NCI-H1694 treated with DMSO at 0.1 percent for 48 hours (cell line): ENCODE measurements at places on chromosomes 13 and 19.

DNA sequence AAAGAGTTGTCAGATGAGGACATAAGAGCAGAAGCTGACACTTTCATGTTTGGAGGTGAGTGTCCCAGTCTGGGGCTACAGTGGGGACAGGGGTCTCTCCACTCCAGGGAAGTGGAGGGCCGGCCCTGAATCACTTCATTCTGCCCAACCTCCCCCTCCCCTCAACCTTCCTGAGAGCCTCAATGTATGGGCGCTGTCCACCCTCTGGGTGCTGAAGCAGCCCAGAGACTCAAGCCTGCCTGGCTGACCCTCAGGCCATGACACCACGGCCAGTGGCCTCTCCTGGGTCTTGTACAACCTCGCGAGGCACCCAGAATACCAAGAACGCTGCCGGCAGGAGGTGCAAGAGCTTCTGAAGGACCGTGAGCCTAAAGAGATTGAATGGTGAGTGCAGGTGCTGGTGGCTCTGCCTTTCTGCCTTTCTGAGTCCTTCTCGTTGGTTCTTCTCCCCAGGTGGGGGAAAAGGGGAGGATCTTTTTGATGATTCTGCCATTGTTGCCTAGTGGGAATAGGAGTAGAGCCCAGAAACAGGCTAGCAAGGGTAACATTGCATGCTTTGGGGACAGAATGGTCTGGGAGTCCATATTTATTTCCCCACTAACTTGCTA lies 8.8 kb downstream of the CYP4F8 start:
- no peak for DNase-seq

DNA sequence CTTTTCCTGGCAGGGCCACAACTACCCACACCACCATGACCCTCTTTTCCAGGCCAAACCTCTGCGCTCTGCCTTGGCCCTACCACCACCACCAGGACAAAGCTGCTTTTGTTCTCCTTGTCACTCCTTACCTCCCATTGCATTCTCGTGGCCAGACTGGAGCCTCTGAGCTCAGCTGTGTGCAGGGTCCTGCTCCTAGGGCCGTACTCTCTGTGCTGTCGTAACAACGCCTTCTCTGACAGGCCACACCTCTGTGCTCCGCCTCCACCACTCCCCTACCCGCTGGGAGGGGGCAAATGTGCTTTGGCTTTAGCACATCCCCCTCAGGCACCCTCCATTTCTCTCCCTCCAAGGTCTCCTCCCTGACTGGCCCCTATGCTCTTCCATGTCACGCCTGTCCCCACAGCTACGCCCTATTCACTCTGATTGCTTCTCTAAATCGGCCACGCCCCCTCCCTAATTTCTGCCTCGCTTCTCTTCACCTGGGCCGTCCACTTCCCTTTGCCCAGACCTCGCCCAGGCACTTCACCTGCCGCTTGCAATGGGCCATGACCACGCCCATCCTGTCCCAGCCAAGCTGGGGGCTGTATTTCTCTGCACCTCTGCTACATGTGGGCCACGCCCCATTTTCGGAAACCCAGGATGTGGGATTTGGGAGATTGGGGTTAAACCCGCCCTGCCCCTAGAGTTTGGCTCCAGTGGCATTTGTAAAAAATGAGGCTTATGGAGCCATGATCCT lies 472.3 kb downstream of the KLF12 start:
- no peak for DNase-seq

DNA sequence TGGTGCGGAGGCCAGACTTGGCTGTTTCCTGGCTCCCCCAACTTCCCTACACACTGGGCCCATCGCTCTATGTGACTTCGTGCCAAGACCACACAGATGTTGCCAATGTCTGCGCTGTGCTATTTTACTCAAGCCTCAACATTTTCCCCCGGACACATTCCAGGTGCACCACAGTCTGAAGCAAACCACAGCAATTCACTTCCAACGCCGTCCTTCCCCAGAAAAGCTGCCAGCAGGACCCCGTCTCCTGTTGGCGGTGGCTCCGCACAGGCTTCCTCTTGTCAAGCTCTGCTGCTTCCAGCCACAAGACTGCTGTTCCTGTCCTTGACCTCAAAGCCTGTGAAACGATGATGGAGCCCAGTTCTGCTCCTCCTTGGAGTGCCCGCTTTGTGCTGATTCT lies 100.7 kb downstream of the CRYL1 start:
- no peak for DNase-seq

DNA sequence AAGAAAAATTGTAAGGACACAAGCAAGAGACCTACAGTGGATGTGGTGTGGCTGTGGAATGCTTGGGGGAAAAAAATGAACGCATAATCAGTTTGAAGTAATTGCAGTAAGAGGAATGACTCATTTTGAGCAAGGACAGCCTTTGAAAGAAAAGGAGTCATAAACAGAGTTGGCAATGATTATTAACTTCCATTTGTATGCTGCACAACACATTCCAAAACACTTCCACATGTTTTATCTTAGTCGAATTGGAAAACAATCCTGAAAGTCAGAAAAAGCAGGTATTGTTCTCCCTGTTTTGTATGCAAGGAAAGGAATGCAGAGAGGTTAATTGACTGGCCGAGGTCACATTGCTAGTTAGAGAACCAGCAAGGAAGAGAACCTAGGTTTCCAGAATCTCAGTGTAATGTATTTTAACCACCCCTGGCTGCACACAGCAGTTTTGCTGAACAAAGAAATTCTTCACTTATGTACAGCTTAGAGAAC lies 630.0 kb upstream of the MIR17HG start:
- DNase-seq, result no peak
